ENCODE measurements at places on chromosomes 13 and 19.

DNA sequence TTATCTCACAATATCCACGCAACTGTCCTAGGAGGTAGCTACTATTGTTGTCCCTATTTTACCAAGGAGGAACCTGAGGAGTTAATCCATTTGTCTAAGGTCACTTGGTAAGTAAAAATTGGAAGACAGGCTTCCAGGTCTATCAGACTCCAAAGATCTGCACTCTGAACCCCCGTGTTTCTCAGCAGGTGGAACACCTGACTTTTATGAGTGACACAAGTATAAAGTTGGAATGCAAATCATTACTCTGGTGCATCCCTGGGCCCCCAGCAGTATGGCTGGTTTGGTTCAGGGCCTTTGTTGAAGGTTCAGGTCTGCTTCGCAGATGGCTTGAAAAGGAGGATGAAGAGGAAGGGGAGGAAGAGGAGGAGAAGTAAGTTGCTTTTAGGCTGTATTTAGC lies 46.0 kb downstream of the RGCC start:
- no peak for DNase-seq

- no peak for DNase-seq
Measured at GRCh38 chr19:33629826-33630375, 8.1 kb downstream of the CHST8 start.

DNA sequence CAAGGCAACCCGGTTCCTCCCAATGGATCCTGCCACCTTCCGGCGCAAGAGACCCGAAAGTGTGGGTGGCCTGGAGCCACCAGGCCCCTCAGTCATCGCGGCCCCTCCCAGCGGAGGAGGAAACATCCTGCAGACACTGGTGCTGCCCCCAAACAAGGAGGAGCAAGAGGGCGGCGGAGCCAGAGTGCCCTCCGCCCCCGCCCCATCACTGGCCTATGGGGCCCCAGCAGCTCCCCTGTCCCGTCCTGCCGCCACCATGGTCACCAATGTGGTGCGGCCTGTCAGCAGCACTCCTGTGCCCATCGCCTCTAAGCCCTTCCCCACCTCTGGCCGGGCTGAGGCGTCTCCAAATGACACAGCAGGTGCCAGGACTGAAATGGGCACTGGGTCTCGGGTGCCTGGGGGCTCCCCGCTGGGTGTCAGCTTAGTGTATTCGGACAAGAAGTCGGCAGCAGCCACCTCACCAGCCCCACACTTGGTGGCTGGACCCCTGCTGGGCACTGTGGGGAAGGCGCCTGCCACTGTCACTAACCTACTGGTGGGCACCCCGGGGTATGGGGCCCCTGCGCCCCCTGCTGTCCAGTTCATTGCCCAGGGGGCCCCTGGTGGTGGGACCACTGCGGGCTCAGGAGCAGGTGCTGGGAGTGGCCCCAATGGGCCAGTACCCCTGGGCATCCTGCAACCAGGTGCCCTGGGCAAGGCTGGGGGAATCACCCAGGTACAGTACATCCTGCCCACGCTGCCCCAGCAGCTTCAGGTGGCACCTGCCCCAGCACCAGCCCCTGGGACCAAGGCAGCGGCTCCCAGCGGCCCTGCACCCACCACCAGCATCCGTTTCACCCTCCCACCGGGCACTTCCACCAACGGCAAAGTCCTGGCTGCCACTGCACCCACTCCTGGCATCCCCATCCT lies 11.2 kb upstream of the PRR19 start:
- no peak for DNase-seq

DNA sequence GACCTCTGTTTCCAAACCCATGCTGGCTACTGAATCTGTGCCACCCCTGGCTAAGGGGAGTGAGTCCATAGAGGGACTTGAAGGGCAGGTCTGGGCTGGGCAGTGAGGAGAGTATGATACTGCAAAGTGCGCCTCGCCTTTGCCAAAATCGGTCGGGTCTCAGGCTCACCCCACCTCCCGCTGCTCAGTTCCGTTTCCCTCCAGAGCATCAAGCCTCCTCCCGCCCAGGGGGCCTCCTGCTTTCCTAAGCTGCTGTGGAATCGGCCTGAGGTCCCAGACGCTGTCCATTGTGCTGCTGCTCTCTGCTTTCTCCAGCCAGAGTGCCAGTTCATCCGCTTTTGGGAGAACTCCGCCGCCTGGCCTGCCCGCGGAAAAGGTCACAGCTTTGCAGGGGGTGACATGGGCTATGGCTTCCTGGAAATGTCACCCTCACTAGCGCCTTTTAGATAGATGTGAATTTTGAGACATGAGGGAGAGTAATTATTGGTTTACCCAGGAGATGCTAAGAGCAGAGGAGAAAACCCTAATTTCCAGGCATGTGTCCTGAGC lies 1418.4 kb downstream of the UQCRFS1 start:
- no peak for DNase-seq

GRCh38 chr19:10431943-10432735 lies 11.8 kb downstream of the PDE4A start:
- DNase-seq: no peak

DNA sequence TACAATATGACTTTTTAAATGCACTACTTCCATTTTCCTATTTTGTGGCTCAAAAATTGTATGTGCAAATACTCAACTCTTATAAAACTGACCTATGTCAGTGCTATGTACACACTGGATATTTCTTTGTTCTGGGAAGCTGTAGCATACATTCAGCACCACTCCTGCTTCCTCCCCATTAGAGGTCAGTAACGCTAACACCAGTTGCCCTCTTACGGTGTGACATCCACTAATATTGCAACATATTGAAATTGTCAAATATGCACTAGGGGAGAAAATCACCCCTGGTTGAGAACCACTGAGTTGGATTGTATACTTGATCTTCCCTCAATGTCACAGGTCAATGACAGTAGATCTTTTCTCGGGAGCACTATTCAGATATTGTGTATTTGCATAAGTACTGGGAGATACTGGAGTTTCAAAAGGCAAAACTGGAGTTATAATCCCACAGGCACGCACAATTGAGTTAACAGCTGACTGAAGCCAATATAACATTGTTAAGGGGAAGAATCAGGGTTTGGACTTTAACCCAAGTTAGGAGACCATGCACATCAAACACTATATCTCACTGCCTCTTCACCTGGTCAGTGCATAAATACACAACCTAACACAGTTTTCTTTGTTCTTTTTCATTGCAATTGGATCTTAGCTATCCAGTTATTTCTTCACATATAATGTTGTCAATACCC lies 1276.5 kb upstream of the MIR17HG start:
- DNase-seq: no peak

DNA sequence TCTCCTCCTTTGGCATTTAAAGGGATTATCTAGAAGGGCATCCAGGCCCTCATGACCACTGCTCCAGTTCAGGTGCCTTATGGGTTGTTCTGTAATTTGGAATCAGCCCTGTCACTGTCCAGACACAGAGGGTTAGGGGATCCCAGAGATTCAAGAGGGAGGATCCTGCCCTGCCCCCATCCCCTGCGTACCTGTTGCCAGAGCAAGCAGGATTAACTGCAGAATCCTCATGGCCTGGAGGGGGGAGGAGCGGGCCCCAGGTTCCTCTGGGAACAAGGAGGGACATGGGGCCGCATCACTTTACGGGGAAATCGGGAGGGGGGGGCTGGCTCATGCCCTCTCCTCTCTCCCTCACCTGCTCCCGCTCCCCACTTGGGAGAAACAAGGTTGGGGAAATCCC lies 1.0 kb downstream of the KLK11 start:
- DNase-seq: no peak

DNA sequence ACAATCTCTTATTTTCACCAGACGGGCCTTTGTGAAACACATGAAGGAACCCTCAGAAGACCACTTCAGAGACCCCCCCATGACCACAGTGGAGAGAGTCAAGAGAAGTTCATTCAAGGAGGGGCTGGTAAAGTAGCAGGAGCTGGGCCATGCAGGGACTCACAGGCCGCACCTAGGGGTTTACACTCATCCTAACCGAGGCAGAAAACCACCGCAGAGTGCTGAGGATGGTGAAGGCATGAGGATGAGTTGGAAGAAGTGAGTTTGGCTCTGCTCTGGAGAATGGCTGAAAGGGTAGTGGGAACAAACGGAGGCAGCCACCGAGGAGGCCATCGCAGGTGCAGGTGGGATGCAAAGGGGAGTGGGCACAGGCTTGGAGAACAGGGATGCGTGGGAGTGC lies 1046.9 kb downstream of the UQCRFS1 start:
- no peak for DNase-seq

- no peak for DNase-seq
Measured at GRCh38 chr13:94173312-94173854, 306.1 kb downstream of the DCT start.

- DNase-seq: no peak
Measured at GRCh38 chr13:20664351-20664750, 39.1 kb upstream of the IL17D start.

DNA sequence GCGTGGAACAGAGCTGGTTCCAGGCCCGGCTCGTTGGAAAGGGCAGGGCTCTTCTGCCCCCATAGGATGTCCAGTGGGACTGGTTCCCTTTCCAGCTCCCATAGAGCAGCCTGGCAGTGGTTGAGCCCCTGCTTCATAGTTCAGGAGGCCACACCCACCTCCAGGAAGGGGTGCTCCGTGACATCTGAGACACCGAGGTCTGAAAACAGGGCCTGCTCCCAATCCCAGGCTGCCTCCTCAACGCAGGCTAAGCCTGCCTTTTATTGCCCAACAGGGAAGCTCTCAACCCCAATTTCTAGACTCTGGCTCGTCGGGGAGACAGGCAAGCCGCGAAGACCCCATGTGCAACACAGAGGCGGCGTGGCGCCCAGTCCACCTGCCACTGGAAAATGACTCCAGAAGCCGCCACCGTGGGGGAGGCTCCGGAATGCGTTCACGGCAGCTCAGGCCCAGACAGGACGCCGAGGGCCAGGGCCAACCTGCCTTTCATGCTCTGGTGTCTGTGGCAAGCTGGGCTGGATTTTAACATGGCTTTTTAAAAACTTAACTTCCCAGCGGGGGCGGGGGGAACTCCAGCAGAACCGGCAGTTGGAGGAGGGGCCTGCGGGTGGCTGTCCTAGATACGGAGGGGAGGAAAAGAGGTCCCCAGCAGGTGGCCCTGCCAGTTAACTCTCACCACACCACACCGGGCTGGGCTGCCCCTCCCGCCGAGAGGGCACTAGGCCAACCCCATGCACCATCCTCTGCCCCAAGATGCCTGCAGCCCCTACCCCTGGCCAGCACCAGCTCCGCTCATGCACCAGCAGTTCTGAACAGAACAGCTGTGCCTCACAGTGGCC lies 17.9 kb upstream of the TINCR start:
- no peak for DNase-seq

DNA sequence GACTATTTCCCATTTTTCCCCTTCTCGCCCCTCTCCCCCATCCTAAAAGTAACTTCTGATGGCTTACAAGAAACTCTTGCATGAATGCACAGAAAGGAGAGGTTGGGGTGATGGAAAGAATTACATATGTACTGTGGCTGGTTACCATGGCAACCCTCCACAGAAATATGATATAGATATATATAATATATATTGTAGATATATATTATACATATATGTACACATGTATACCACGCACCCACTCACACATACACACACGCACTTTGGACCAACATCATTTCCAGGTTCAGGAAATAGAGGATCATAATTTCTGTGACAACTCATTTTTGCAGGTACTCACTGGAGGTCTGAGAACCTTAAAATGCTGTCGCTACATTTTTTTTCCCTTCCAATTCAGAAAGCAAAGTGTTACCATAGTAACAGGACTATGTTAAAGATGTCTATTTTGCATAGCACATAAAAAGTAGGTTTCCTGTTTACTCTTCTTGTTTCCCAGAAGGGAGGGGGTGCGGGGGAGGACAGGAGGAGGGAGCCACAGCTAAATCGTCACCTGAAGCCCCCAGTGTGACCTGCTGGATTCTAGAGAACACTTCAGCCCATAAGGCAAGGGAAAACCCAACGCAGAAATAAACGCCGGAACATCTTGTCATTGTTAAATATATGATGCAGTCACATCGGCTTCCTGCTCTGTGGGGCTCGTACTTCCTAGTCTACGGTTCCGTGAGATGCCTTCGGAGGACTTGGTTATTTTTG lies 44.7 kb downstream of the EFNB2 start:
- no peak for DNase-seq

DNA sequence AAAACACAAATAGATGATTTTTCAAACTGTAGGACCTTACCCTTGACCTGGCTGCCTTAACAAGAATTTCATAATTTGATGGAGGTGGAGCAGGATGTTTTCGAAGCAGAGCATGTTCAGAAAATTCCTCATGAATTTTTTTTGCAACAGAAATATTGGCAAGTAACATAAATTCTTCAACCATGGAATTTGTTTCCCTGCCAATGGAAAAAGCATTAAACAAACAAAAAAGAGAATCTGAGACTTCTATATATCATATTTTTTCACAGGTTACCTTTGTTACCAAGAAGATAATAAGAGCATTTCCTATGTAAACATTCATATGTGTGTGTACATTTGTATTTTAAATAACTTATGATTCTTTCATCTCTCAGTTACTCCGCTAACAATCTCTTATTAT lies 18.3 kb downstream of the DIS3 start:
- DNase-seq: no peak

- DNase-seq: no peak
Measured at GRCh38 chr13:74450525-74450845, 316.3 kb upstream of the KLF12 start.

Data from fibroblast of the conjunctiva (primary cell).